ENCODE measurements at places on chromosomes 1 and 21.

- H3K27ac ChIP-seq = no peak overlapping the region
- H3K4me3 ChIP-seq = no peak overlapping the region
- ATAC-seq = no peak
- H3K4me1 ChIP-seq = peaks cover 4% of the 10 kb centered on the region
- H3K27me3 ChIP-seq = peaks cover 2% of the 10 kb centered on the region
- H3K36me3 ChIP-seq = no peaks in the 10 kb centered on the region
Observed at GRCh38 chr1:93442008-93442666, 5.8 kb upstream of the FNBP1L start.

DNA sequence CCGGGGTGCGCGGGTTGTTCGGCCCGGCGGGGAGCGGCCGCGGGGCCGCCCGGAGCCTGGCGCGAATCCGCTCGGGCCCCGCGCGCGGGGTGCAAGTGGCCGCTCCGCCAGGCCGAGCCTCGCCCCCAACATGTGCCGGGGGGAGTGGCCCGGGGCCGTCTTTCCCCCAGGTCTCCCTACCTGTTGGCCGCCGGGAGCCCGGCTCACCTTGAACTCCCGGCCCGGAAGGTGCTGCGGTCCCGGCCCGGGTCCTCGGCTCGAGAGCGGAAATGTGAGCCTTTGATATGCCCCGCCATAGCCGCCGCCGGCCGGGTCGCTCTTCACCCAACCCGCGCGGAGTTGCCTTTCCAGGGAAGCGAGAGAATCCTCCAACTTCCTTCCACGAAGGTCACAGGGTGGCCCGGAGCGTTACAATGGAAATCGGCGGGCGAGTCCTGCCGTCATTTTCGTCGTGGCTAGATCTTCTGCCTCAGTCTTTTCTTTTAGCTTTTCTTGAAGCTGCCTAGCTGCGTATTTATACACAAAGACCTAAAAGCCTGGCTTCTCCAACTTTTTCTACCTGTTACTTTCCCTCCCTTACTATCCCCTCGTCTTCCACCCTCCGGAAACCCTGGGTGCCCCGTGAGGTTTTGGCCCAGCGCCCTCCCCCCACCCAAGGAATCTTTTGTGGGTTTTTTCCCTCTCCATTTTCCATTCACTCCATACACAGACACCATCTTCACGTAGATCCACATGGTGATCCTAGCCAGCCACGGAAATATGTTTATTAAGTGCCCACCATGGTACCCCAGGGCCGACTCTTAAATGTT, 867 bp downstream of the PTGFRN start:
- ATAC-seq = peak; percentile 74
- H3K36me3 ChIP-seq = no peaks in the 10 kb centered on the region
- H3K27me3 ChIP-seq = no peaks in the 10 kb centered on the region
- H3K27ac ChIP-seq = no peak overlapping the region
- peaks cover 5% of the 10 kb centered on the region for H3K4me1 ChIP-seq
- H3K4me3 ChIP-seq = no peak overlapping the region

DNA sequence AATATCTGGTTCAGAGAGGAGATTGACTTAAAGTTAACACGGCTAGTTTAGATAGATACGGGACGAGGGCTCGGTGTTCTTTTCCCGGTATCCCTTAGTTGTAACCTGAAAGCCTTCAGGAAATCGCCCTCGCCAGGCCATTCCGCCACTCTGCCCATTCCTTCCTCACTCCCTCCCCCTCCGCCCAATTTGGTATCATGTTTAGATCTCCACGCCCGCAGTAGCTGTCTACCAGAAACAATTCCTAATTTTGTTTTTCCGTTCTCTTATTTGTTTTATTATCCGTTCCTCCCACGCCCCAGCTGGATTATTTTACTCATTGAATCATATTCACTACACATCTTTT, 685 bp upstream of the VAMP4 start:
- H3K4me1 ChIP-seq = peaks cover 35% of the 10 kb centered on the region
- H3K27ac ChIP-seq = peak overlapping the region; percentile 99
- ATAC-seq = no peak
- peak overlapping the region; percentile 90 for H3K4me3 ChIP-seq
- no peaks in the 10 kb centered on the region for H3K27me3 ChIP-seq

DNA sequence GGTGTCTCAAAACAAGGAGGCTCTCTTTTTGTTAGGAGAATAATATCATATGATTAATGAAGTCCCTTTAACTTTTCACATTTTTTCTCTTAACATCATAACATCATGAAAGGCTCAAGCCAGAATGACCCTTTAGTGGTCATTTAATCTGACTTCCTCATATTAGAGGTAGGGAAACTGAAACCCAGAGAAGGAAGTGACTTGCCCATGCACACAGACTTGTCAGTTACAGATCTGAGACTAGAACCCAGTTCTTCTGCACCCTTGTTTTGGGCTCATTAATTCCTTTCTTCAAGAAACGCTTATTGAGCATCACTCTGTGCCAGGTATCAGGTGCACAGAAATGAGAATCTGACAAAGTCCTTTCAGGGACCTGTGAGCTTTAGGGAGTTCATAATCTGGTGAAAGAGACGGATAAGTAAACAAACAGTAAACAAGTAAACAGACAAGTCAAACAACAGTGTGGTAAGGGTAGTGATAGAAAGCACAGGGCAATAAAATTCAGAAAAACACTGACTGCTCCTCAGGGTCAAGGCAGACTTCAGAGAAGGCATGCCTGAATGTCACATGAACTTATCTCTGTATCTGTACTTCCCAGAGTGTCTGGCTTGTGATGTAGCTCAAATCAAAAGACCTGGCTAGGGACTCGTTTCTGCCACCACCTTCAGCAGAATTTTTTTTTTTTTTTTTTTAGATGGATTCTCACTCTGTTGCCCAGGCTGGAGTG, 38.3 kb upstream of the OSBPL9 start:
- no peaks in the 10 kb centered on the region for H3K36me3 ChIP-seq
- H3K4me3 ChIP-seq = no peak overlapping the region
- peaks cover 17% of the 10 kb centered on the region for H3K4me1 ChIP-seq
- no peaks in the 10 kb centered on the region for H3K27me3 ChIP-seq
- H3K27ac ChIP-seq = no peak overlapping the region

- H3K27me3 ChIP-seq = no peaks in the 10 kb centered on the region
- peaks cover 3% of the 10 kb centered on the region for H3K4me1 ChIP-seq
- H3K27ac ChIP-seq = peak overlapping the region; percentile 79
- H3K4me3 ChIP-seq = no peak overlapping the region
Observed at GRCh38 chr1:46689356-46689755, 17.7 kb downstream of the TEX38 start.

DNA sequence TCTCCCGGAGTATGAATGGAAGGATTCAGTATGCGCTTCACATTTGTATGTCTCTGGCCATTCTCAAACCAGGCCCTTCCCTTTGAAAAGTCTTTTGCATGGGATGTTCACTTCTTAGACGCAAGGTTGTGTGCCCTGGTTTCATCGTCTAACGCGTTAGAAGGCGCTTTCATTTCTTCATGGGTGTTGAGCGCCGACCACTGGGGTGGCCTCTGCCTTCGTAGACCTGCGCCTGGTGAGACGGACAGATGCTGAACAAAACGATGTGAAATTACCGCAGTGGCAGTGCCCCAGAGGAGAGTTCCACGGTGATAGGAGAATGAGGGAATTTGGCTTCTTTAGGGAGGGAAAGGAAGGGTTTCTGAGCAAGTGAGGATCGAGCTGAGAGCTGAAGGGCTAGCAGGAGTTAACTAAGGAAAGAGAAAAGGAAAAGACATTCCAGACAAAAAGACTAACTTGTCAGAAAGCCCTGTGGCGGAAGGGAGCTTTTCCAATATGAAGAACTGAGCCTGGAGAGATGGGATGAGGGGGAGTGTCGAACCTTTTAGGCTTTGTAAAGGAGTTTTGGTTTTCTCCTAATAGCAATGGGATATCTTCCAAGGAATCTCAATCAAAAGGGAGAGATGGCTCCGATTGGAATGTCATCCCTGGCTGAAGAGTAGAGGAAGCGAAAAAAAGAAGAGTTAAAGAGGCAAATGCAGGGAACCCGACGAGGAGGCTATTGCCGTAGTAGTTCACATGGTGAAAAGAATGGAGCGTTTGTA, 951 bp downstream of the GGPS1 start:
- H3K27ac ChIP-seq = no peak overlapping the region
- no peaks in the 10 kb centered on the region for H3K27me3 ChIP-seq

DNA sequence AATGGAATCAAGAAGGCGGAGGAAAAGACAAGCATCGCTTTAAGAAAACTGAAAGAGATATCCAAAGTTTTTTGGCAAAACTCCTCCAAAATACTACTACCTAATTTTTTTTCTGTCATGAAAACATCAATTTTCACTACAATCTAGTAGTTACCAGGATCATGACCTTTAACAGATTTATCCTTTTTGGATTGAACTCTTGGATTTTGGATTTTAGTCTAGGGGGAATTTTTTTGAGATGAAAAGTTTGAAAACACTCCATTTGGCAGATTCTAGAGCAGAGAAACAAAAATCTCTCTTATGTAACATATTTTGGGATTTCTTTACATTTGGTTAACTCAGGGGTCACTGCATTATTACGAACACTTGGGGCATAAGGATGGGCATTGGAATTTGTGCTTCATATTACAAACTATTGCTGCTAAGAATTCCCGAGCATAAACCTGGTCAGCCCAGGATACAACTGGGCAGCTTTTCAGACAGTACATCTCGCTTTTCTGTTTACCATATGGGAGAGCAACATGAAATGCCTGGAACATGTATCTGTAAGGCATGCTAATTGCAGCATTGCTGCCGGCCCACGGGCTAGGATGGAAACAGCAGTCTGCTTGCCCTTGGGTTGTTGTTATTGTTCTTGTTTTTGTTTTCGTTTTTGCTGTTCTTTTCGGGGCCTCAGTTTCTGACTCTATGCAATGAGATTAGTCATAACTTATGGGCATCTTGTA, 264.3 kb downstream of the RHOU start:
- ATAC-seq = no peak
- peaks cover 10% of the 10 kb centered on the region for H3K4me1 ChIP-seq
- no peaks in the 10 kb centered on the region for H3K36me3 ChIP-seq

DNA sequence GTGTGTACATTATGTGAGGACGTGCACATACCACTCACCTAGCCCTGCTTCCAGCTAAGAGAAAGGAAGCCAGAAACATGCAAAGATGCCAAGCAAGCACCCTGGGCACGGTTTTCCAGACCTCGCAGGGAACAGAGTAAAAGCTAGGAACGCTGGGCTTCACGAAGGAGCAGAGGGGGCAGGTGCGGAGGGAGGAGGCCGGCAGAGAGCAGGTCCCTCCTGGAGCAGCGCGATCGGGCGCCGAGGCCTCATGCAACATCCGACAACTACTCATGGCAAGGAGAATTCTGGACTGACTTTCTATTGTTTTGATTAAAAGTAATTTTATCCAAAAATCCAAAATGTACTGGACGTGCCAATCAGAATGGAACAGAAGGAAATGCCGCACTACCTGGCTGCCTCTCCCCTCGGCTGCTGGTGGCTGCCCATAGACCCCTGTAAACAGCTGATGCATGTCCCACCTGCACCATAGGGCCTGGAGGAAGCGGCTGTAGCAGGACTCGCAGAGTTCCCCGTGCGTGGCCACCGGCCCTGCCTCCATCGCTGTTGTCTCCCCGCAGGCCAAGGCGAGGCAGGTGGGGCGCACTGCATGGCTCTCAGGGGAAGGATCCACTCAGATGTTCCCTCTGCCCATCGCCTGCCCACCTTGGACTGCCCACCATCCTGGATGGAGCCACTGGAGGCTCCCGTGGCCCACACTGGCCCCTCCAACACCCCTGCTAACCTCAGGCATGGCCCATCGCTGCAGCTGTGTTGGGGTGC, 93.5 kb downstream of the WDR4 start:
- no peak overlapping the region for H3K4me3 ChIP-seq
- H3K27me3 ChIP-seq = no peaks in the 10 kb centered on the region
- peaks cover 7% of the 10 kb centered on the region for H3K4me1 ChIP-seq

GRCh38 chr1:168312718-168313604, 32.3 kb downstream of the TBX19 start:
- H3K36me3 ChIP-seq = peaks cover 14% of the 10 kb centered on the region
- no peaks in the 10 kb centered on the region for H3K27me3 ChIP-seq
- no peak overlapping the region for H3K4me3 ChIP-seq
- no peaks in the 10 kb centered on the region for H3K4me1 ChIP-seq

GRCh38 chr1:54464031-54464476, 57.9 kb upstream of the SSBP3 start:
- peaks cover 23% of the 10 kb centered on the region for H3K4me1 ChIP-seq
- H3K27me3 ChIP-seq = no peaks in the 10 kb centered on the region
- H3K36me3 ChIP-seq = no peaks in the 10 kb centered on the region
- ATAC-seq = peak; percentile 85
- H3K4me3 ChIP-seq = peak overlapping the region; percentile 47

DNA sequence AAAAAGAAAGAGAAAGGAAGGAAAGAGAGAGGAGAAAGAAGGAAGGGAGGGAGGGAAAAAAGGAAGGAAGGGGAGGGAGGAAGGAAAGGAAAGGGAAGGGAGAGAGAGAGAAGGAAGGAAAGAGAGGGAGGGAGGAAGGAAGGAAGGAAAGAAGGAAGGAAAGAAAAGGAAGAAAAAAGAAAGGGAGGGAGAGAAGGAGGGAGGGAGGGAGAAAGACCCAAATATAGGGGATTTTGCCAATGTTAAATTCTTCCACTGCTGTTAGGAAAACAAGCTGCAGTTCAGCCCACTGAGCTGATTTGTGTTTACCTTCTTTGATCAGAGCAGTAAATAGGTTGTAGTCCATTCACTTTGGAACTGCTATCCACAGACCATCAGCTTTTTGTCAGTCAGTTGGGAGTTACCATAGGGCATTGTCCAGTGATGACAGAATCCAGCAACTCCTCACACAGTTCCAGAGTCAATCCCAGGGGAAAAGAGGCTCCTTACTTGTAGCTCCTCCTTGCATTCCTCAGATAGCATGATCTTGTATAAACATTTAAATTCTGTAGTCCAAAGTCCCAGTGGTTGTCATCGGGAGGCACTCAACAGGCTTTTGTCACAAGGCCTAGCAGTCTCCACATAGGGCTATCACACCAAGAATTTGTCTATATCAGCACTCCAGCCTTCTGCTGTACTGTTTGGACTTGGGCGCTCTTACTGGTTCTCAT, 13.5 kb upstream of the PPP1R8 start:
- H3K27ac ChIP-seq = no peak overlapping the region
- H3K27me3 ChIP-seq = no peaks in the 10 kb centered on the region
- no peak for ATAC-seq
- H3K4me3 ChIP-seq = no peak overlapping the region

DNA sequence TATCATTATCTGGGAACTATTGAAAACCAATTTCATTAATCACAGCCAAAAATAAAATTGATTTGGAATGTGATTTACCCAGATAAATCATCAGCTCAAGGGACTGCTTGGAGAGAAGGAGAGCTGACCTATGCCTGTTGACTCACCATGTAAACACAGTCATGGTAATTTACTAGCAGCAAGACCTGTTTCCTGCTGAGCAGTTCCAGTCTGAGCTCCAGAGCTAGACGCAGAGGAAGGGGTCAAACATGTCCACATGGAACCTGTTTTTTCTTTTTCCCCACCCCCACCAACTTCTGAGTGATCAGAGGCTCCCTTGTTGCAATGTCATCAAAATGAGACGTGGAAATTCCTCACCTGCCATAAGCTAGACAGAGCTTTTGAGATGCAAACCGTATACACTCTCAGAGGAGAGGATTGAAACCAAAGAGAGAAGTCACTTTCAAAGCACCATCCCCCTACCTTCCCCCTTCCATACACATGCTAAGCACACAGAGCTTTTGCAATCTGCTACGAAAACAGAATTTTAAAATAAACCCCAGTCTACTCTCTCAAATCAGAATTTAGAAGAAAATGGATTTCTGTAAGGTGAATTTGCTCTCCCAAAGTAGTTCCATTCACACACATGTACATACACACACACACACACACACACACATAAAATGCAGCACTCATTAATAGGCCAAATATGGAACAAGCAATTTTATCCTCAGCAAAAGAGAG, 55.9 kb upstream of the PTGFRN start:
- peak overlapping the region; percentile 76 for H3K27ac ChIP-seq
- H3K4me3 ChIP-seq = peak overlapping the region; percentile 50
- H3K36me3 ChIP-seq = no peaks in the 10 kb centered on the region
- H3K4me1 ChIP-seq = peaks cover 28% of the 10 kb centered on the region
- no peaks in the 10 kb centered on the region for H3K27me3 ChIP-seq

Data from activated T-helper 17 cell treated with anti-CD3 and anti-CD28 coated beads, Interleukin-2, amount 50 U/mL, for 72 hours (primary cell).